ENCODE measurements at places on chromosomes 3 and 15.

DNA sequence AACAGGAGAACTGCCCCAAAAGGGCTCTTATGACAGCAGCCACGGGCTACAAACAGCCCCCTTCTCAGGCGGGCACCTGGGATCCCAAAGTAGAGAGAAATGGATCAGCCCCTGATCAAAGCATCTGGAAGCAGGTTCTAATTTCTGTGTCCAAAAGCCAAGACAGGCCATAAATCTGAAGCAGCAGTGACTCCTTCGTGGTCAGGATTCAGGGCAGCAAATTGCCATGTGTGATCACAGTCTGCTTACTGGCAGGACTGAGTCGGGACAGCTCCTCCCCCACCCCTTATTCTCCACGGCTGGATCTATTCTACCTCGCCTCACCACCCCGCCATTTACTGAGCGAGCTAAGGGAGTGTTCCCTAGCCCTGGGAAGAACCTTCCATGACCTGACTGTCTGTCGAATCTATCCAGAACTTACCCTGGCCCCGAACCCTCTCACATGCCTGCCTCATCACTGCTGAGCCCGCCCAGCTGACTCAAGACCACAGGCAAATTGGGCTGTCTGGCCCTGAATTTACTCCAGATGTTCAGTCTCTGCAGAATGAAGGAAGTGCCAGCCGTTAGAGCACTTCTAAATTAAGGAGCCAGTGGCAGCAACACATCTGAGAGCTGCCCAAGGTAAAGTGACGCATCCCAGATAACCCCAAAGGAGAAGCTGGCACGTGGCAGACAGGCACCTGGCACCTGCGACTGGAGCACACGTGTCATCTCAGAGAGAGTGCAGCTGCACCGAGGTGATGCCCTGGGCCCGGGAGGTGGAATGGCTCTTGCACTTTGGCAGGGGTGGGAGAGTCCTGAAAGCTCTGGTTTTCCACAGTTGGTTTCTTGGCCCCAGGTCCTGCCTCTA is 1.3 kb downstream of the LRRC15 start:
- DNase-seq, result no peak

DNA sequence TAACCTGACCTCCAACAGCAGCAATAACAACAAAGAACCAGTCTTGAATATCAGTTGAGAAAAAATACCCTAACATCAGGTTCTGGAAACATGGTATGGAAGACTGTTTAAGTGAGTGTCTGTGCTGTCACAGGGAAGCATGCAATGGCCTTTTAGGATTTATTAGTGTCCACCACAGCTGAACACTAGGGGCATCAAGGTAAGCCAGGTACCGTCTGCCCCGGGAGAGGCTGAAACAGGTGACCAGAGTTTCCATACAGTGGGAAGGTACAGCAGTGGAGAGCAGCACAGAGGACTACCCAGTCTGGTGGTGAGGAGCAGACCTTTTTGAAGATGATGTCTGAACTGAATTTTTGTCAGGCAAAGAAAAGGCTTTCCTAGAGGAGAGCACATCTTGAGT is 18.4 kb downstream of the ZDHHC23 start:
- DNase-seq, result no peak

GRCh38 chr3:23710555-23710954 is 95.2 kb upstream of the UBE2E1 start:
- DNase-seq, result no peak

DNA sequence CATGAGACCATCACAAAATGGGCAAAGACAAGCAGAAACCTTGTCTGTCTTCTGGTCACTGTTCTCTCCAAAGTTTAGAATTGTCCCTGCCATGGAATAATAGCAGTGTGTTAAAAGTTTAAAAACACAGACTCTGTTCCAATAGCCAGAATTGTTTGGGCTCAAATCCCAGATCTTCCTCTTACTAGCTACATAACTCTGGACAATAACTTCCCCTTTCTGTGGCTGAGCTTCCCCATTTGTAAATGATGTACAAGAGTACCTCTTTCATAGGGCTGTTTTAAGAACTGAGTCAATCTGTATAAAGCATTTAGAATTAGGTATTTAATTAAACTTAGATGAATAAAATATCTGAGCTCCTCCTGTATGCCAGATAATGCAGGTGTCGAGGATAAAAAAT is 623.0 kb downstream of the NTRK3 start:
- no peak for DNase-seq

DNA sequence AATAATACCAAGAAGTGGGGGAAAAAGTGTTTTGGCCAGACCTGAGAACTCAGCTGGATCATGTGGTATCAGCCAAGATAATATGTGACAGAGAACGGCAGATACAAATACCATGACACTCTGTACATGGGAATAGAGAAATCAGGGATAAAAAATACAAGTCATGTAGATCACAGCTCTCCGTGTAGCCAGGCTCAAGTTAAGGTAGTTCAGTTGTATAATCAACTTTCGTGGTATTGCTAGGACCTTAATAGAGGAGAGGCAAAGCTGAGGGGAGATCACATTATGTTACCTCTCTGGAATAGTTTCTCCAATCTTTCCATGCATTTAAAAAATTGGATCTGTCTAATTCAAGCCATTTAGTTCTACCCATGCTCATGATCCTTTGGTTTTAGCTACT is 179.8 kb downstream of the GHSR start:
- no peak for DNase-seq

GRCh38 chr3:131794766-131795388 is 239.9 kb downstream of the CPNE4 start:
- no peak for DNase-seq

DNA sequence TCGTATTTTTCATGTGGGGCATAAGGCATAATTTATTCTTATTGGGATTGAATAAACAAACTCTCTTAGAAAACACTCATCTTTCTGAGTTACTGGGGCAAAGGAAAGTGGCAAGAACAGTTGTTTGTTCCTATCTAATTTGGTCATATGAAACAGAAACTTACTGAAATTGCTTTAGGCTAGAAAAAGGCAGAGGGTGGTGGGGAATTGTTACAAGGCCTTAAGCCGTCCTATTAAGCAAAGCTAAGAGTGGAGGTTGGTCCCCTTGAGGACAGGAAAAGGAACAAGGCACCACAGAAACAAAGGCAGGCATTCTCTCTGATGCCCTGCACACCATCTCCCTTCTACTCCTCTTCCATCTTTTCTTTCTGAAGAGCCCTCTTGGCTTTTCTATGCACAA is 830.9 kb downstream of the EDEM1 start:
- no peak for DNase-seq

GRCh38 chr3:52072020-52072419 is 15.6 kb upstream of the DUSP7 start:
- DNase-seq, result no peak

- DNase-seq, result no peak
Measured at GRCh38 chr3:98777801-98778220, 14.7 kb downstream of the ST3GAL6 start.

DNA sequence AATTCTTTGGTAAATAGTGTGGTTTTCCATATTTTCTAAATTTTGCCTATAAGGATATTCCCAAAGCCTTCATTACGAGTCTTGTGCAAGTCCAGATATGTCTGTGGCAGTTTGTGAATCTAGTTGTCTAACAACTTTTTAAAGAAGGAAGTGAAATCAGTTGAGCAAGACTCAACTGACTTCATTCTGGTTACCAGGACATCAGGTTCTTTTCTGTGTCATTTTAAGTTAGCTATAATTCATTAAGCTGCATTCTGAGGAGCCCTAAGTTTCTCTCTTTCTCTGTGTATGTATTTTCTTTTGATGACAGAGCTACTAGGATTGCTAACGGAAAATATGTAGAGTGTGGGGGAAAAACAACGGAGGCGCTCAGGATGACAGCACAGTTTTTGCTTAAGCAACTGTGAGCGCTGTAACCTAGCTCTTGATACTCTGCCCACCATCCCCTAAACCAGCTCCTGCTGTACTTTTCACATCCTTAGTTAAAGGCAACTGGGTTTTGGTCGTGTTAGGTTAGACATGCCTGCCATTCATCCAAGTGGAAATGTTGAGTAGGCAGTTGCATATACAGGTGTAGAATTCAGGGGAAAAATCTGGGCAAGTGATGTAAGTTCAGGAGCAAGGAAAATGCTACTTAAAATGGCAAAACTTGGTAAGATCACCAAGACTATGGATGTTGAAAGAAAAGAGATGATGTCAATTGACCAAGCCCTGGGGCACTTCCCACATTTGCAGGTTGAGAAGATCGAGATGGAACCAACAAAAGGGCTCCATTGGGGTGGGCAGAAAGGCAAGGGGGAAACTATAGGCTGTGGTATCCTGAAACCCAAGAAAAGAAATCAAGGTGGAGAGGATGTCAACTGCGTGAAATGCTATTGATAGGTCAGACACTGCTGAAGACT is 9.2 kb downstream of the MFSD1 start:
- DNase-seq, result no peak

- no peak for DNase-seq
Measured at GRCh38 chr3:180048103-180048502, 11.4 kb upstream of the PEX5L start.

DNA sequence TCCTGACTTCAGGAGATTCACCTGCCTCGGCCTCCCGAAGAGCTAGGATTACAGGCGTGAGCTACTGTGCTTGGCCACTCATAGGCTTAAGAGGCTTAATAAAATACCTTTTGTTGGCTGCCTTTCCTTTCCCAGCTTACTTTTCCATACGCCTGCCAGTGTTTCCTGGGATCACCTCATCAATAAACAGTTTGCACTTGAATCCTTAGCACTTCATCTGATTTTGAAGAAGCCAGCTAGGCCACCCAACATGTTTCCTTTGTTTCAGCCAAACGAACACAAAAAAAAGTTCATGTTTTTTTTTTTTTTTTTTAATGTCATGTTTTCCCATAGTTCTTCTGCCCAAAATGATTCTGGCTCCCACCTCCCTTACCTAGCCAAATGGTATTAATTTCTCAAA is 92.3 kb downstream of the RAP2B start:
- DNase-seq, result no peak

GRCh38 chr3:67916353-67916752 is 261.9 kb upstream of the SUCLG2 start:
- no peak for DNase-seq

DNA sequence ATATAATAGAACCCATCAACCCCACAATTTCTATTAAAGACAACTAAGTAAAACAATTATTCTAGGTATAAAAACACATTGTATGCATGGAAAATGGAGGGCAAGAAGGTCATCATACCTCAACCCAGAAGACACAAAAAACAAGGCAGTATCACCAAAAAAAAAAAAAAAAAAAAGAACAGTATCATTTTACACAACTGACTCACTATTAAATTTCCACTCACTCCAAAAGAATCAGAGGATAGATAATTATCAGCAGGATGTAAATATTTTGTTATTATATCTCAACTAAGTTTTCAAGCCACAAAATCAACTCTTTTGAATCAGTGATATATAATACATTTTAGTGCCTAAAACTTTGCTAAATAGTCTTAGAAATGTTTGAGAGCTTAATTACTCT is 55.0 kb downstream of the CLASP2 start:
- DNase-seq, result no peak

DNA sequence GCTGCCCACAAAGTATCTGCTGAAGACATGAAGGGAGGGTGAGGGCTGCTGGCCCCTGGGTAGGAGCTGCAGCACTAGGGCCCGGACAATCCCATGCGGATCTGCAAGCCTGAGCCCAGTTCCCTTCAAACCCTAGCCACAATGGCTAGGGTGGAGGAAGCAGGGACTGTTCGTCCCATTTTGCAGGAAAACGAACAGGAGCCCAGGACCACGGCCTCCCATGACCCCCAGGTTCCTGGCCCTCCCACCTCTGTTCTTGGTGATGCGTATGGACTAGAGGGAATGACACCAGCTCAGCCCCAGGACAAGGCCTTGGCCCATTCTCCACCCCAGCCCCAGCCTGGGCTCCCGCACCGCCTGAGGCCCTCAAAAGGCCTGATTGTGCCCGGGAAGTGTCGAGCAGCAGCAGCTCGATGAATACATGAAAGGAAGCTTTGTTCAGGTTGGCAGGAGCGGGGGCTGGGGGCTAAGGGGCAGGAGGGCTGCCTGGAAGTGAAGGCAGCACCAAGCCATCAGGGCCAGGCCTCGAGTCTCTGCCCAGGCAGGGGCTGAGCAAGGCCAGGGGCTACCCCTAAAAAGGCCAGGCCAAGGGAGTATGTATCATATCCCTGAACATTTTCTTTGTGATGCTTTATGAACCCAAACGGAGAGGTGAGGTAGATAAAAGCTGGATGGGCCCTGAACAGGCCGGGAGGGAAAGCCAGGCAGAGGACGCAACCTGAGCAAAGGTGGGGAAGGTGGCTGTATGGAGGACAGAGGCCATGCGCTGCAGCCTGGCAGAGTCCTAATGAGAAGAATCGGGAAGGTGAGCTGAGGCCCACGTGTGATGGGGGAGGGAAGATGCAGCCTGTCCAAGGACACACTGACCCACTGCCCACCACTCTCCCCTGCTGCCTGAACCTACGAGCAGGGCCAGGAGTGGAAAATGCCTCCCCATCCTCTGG is 12.2 kb downstream of the SEMA7A start:
- DNase-seq, result no peak

- DNase-seq, result no peak
Measured at GRCh38 chr3:114393367-114394072, 99.7 kb downstream of the TIGIT start.

GRCh38 chr3:41102053-41102556 is 97.2 kb upstream of the CTNNB1 start:
- no peak for DNase-seq

GRCh38 chr3:40206522-40206921 is 103.0 kb upstream of the EIF1B start:
- DNase-seq, result no peak

GRCh38 chr15:40873694-40874561 is at the start of gene RHOV:
Gene RHOV (minus strand): TSS chr15:40874234. CDS start chr15:40874139, 95 bp downstream.
- peak; percentile 35 for DNase-seq

- DNase-seq, result no peak
Measured at GRCh38 chr15:58595516-58596263, 153.8 kb downstream of the ADAM10 start.

- no peak for DNase-seq
Measured at GRCh38 chr15:51119120-51119519, 24.4 kb upstream of the TNFAIP8L3 start.

GRCh38 chr3:71956069-71956340 is 171.1 kb upstream of the PROK2 start:
- DNase-seq, result no peak

GRCh38 chr3:143221446-143221845 is 101.9 kb downstream of the CHST2 start:
- DNase-seq, result no peak

DNA sequence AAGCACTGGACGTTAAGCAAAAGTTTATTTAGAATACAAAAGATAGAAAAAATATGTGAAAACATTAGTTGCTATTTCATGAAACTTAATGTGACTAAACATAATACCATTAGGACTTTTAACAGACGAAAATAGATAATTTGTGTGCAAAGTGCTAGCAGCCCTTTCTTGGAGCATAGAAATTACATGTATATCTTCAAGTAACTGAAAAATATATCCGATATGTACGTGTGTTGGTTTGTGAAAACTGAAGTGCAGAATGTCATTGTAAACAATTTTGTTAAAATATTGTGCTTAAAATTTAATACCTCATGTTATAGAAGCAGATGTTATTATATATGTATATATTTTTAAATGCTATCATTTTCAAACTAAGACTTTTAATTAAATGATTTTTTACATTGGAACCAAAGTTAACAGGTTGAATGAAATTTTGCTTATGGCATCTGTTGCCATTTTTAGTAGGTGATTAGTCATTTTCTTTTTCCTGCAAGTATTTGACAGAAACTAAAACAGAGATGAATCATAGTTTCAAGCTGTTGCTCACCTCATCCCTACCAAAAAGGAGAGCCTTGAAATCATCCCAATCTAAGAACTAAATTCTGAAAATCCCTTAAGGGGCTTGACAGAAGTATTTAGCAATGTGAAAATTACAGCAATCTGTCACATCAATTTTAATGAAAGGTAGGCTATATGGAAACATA is 334.8 kb downstream of the NAALADL2 start:
- no peak for DNase-seq

Measured in stimulated activated CD4-positive, alpha-beta T cell treated with anti-CD3 and anti-CD28 coated beads, Interleukin-15, amount 100 ng/mL, for 1 hour (primary cell).